Vagina (tissue), 2 donors: ENCODE measurements at places on chromosomes 16 and 17.

DNA sequence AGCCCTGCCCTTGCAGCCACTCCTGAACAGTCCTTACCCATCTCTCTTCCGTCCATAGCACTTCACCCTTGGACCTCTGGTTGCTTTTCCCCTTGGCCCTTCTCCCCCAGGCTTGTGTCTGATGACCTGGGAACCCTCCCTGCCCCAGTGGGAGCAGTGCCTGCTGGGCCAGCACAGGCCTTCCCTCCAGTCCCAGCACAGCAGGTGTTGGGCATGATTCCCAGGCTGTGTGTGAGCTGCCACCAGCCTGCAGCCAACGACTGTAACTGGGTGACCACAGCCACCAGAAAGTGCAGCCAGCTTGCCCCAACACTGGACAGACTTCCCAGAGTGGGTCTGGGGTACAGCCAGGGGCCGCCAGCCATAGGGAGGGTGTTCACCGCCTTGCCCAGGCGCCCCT lies 30.0 kb downstream of the CRAMP1 start:
- DNase-seq, result no peak

- no peak for DNase-seq
Measured at GRCh38 chr17:18102640-18103039, 5.9 kb upstream of the MYO15A start.

- no peak for DNase-seq
Measured at GRCh38 chr17:1779571-1780131, 17.8 kb downstream of the SERPINF1 start.

DNA sequence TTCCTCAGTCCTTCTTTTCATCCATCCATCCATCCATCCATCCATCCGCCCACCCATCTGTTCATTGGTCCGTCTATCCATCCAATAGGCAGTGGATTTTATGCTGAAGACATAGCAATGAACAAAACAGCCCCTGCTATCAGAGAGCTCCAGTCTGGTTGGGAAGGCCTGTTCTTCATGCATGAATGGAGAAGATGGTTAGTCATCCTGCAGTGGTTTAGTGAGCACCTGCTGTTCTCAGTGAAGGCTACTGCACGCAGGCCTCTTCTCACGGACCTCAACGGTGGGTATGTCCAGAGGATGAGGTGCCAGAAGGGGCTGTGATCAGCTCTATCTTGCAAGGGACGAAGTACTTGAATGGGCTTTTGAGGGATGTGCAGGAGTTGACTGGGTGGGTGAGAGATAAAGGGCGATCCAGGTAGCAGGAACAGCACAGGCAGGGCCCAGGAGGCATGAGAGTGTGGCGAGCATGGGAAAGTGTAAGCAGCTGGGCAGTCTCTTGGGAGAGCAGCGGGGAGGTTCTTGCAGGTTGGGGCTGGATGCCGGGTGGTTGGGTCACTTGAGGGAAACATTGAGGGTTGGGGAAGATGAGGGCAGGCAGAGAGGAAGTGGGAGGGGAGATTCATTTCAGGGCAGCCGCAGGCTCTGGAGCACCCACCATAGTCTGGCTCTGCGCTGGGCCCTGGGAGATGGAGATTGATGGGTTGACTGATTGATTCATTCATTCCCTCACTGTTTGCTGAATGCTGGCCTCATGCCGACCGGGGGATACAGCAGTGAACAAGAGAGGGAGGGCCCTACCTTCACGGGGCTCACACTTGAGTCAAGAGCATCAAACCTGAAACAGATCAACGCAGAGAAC lies 115.0 kb upstream of the CIBAR2 start:
- DNase-seq, result no peak

DNA sequence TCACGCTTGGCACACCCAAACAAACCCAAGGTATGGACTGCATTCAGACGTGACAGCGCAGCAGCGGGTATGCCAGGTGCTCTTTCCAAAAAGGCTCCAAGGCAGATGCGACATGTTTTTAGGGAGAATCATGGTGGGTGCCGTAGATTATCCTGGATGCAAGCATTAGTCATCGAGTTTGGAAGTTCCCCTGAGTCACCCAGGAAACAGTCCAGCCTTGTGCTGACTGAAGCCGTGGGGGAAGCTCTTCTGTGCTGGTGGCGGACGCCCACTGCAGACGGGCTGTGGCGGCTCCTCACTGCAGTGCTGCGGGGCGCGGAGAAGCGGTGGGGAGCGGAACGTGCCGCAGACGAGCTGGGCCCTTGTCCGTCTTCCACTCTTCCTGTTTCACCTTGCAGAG lies 13.9 kb downstream of the JPT2 start:
- DNase-seq, result no peak

- no peak for DNase-seq
Measured at GRCh38 chr17:17322516-17323510, 19.6 kb downstream of the NT5M start.

DNA sequence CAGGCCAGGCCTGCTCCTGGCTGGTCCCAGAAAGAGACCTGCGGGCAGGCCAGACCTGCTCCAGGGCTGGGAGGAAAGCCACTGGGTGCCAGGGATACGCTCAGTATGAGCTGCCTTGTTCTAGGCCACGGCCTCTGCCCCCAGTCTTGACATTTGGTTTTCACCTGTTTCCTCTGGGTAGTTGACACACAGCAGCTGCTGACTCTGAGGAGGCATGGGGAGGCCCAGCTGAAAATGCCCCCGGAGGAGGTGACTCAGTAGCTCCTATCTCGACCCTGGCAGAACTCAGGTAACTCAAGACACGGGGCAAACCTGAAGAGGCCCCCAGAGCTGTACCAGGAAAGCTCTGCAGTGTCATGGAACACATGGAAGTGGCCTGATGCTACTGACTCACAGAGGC lies 13.9 kb upstream of the ADGRG1 start:
- no peak for DNase-seq

DNA sequence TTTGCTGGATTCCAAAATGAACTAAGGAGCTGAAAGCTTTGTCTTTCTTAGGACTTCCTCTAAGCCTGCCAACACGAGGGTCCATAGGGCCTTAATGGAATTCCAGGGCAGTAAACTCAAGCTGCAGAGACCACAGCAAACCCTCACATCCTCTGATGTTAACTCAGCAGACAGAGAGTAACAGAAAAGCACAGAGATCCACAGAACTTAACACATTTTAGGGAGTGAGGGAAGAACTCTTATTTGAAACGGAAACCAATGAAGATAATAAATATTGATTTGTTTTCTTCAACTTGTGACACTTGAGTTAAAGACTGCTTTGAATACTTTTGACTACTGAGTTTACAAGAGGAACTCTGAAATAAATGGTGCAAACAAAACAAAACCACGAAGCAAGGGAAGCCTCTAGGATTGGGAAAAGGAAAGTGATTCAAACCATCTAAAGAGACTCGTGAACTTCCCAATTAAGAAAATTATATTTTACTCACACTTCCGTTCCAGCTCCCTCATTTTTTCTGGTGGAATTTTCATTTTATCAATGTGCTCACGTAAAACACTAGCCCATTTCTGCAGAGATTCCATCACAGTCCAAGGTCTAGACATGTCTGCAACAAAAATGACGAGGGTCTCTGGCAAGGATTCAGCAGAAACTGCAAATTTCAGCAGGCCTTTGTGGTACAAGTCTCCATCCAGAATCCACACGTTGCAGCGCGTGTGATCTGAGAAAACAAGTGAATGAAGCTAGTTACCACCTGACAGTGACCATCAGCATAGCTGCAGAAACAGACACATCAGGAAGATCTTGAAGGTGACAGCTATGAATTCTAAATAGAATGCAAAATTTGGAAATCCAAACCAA lies 9.2 kb downstream of the DYNC1LI2 start:
- DNase-seq, result peak; percentile 47

- no peak for DNase-seq
Measured at GRCh38 chr16:86497551-86498021, 12.7 kb upstream of the FOXF1 start.

- DNase-seq, result no peak
Measured at GRCh38 chr16:732936-733335, 6.0 kb downstream of the HAGHL start.

GRCh38 chr16:11425140-11425539 lies 79.9 kb downstream of the RMI2 start:
- DNase-seq, result no peak

- DNase-seq, result no peak
Measured at GRCh38 chr17:46010597-46011186, 11.6 kb downstream of the STH start.

GRCh38 chr16:69093974-69094373 lies 11.5 kb upstream of the HAS3 start:
- no peak for DNase-seq

- DNase-seq, result no peak
Measured at GRCh38 chr16:2821487-2822157, 4.6 kb downstream of the PRSS21 start.

- no peak for DNase-seq
Measured at GRCh38 chr17:17183744-17184143, 22.4 kb downstream of the PLD6 start.

GRCh38 chr17:8621585-8621984 lies 8.9 kb downstream of the MYH10 start:
- no peak for DNase-seq

DNA sequence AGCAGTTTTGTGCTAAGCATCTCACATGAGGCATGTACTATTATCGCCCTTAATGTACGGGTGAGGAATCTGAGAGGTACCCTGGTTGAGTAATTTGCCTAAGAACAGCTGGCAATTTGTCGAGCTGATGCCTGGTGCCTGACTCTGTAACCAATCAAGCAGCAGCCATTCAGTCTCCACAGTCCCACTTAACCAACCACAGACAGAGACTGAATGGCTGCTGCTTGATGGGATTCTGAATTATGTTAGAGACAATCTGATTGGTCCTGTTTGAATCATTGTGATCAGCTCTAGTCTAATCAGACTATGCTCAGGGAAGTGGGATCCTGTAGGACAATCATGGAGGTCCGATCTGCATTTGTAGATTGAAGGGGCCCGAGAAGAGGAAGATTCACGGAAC lies 447.0 kb downstream of the SHISA9 start:
- DNase-seq, result no peak

DNA sequence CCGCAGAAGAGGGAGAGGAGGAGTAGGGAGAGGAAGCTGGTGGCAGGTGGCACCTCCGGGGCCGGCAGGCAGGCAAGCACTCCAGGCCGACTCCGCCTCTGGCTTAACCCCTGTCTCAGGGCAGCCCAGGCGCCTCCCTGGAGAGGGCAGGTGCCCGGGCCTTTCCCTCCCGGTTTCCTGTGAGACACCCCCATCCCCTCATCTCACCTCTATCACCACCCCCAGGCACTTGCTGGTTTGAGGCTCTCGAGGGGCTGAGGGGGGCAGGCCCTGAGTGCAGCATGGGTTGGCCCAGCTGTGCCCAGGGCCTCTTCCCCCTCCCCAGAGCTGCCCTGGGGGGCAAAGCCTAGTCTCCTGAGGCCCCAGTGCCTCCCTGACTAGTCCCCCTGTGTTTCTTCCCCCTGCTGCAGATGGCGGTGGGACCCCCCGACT lies 6.0 kb downstream of the DOC2A start:
- no peak for DNase-seq

GRCh38 chr16:72312828-72313227 lies 140.9 kb upstream of the PMFBP1 start:
- DNase-seq, result no peak

- no peak for DNase-seq
Measured at GRCh38 chr16:76837872-76838271, 353.1 kb upstream of the MON1B start.

- no peak for DNase-seq
Measured at GRCh38 chr17:78351449-78352006, 8.3 kb downstream of the SOCS3 start.

DNA sequence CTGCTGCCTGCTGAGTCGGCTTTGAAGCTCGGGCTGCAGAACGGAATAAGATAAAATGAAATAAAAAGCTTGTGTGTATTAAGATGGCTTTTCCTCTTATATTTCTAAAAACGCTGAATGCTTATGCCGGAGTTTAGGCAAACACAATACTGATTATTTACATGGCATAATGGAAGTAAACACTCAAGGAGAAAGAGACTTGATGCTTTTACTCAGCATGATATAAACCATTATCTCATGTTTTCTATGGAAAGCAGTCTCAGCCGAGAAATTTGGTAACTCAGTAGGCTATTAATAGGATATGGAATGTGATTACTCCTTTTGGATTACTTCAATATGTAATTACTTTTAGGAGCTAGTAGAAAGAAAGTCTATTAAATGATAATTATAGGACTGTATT lies 153.3 kb downstream of the CDH11 start:
- no peak for DNase-seq

- no peak for DNase-seq
Measured at GRCh38 chr16:10868596-10869469, 8.2 kb upstream of the CIITA start.

DNA sequence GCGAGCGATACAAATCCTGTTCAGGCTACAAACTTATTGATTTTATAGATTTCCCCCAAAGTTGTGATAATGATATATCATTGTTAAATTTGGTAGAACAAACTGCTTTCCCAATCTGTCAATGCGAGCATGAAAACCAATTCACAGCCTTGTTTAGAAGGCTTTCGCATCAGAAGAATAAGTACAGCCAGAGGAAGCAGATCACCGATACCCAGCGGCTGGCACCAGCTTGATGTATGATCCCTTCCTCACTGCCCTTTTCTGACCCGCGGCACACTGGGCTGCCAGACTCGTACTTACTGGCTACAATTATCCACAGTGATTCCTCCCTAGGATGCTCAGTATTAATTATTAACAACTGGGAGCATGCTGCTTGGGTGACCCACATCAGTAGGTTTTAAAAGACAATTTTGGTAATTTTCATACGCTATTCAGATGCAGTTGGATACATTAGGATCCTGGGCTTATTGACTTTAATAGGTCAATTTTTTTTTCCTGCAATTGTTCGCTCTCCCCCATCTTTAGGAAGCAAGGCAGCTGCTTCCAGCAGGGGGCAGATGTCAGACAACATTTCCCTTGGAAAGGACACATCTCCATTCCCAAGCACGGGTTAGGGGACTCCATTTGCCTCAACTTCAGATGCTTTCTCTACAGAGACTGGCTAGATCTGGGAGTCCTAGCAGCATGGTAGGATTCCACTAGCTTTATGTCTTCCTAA lies 582.7 kb upstream of the PSMD7 start:
- no peak for DNase-seq

DNA sequence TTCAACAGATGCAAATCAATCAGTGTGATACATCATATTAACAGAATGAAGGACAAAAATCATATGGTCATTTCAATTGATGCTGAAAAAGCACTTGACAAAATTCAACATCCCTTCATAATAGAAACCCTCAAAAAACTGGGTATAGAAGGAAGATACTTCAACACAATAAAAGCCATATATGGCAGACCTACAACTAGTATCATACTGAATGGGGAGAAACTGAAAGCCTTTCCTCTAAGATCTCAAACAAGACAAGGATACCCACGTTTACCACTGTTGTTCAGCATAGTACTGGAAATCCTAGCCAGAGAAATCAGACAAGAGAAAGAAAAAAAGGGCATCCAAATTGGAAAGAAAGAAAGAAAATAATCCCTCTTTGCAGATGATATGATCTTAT lies 47.1 kb upstream of the NACA2 start:
- DNase-seq, result no peak

GRCh38 chr17:32558326-32558955 lies 71.6 kb downstream of the CDK5R1 start:
- no peak for DNase-seq
